Stimulated activated naive CD8-positive, alpha-beta T cell treated with anti-CD3 and anti-CD28 coated beads, Interleukin-15, Interleukin-2, amounts not matched to agents 100 U/mL and 50 U/mL, for 24 hours (primary cell): ENCODE measurements at places on chromosomes 2 and 18.
A peak's percentile ranks its signal among the peaks of the same experiment; 100 is the strongest.

GRCh38 chr2:66441581-66442320, 6.8 kb downstream of the MEIS1 start:
- DNase-seq, result no peak

- DNase-seq, result no peak
These were observed 33.2 kb upstream of the GALNT3 start for GRCh38 chr2:165827016-165827920.

DNA sequence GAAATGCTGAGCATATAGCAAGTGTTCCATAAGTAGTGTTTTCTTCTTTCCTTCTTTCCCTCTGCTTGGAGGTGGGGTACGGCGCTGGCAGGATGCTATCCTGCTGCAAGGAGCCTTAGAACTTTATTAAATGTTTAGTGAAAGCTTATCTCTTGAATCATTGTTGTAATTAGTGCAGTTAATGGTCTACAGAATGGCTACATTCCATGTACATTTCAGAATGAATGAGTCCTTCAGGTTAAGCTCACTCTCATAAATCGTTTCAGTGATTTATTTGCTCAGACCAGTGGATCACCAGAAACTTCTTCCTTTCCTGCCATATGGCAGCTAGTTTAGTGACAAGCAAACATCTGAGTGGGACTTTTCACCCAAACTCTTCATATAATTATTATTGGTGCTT, 3.3 kb upstream of the YWHAQ start:
- no peak for DNase-seq

DNA sequence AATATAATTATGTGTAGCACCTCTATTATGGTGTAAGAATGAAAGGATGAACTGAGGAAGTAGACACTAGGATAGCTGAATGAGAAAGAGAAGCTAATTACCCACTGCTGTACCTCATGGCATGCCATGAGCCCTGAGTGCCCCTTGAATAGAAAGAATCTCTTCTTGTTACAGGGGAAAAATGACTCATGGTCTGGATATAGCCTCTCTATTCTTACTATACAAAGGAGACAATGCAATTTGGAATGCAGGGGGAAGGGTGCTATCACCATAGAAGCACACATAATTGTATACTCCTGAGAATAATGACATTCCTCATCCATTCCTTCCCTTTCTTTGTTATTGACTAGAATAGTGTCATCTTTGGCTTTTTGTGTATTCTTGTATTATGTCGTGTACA, 385.2 kb downstream of the CDH7 start:
- no peak for DNase-seq

DNA sequence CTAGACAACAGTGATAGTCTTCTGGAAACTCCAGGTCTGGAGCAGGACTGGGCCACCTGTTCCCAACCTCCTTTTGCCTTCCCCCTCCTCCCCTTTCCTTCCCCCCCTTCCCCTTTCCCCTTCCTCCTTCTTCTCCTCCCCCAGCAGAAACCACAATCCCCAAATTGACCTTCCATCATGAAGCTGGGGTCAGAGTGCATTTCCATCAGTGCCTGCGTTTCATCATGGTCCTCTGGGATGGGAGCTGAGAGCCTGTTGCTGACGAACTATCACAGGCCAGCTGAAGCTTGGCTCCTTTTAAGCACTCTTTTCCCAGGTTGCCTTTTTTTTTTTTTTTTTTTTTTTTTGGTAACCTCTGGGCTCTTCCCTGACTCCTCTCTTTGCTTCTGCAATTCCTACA, 52.6 kb upstream of the SMAD2 start:
- DNase-seq, result no peak

GRCh38 chr2:74297391-74297790, 45.8 kb downstream of the SLC4A5 start:
- DNase-seq, result no peak

- no peak for DNase-seq
These were observed 61.4 kb downstream of the QPCT start for GRCh38 chr2:37405781-37406180.

DNA sequence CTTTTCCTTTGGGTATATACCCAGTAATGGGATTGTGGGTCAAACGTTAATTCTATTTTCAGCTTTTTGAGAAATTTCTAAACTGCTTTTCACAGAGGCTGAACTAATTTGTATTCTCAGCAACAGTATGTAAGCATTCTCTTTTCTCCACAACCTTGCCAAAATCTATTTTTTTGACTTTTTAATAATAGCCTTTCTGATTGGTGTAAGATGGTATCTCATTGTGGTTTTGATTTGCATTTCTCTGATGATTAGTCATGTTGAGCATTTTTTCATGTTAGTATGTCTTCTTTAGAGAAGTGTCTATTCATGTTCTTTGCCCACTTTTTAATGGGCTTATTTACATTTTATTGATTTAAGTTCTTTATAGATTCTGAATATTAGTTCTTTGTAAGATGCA, 145.5 kb downstream of the TRABD2A start:
- DNase-seq, result no peak

GRCh38 chr2:239241431-239241960, 159.3 kb downstream of the HDAC4 start:
- no peak for DNase-seq

DNA sequence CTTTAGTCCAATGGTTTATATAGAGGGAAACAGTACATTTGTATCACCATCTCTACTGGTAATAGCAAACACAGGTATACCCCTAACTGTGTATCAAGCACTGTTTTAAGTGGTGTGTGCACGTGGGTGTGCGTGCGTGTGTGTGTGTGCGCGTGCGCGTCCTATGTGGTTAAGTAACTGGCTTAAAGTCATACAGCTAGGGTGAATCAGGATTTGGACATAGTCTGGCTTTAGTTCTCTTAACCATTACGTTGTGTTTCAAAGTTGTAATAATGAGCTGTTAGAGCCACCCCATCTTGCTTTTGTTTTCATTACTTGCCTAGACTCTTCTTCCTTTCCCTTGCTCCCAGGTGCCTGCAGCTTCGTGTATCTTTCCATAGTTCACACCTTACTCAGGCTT, 2.1 kb downstream of the HADHB start:
- DNase-seq, result peak; percentile 21

- no peak for DNase-seq
These were observed 91.4 kb downstream of the USP34 start for GRCh38 chr2:61379521-61379920.

DNA sequence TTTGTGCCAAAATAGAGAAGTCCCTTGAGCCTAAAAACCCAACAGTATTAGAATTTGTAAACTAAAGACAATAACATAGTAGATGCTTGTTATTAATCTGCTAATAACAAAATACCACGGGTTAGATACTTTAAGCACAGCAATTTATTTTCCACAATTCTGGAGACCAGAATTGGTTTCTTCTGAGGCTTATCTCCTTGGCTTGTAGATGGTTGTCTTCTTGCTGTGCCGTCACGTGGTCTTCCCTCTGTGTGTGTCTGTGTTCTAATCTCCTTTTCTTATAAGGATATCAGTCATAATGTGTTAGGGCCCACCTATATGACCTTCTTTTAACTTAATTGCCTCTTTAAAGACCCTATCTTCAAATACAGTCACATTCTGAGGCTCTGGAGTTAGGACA, 260.1 kb downstream of the CYRIA start:
- no peak for DNase-seq

GRCh38 chr2:667332-667999, 9.7 kb downstream of the TMEM18 start:
- DNase-seq, result no peak

- DNase-seq, result no peak
These were observed 17.7 kb downstream of the SPTBN1 start for GRCh38 chr2:54473851-54474250.
